ENCODE measurements at places on chromosomes 5 and 9.
A peak's percentile ranks its signal among the peaks of the same experiment; 100 is the strongest.

DNA sequence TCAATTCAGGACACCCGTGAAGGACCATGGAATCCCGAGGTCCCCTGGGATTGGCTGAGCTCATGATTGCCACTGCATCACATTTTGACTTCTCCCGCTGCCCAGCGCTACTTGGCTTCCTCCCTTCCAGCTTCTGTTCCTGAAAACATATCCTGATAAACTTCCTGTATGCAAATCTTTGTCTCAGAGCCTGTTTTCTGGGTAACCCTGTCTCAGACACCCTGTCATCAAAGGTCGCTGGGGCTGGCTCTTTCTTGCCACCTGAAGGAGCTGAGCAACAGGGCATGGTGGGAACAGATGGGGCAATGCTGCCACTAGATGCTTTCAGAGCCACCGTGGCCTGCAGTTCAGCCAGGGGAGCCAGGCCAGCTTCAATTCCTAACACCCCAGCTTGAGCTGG lies 154.3 kb upstream of the TBC1D2 start:
- no peak for DNase-seq

DNA sequence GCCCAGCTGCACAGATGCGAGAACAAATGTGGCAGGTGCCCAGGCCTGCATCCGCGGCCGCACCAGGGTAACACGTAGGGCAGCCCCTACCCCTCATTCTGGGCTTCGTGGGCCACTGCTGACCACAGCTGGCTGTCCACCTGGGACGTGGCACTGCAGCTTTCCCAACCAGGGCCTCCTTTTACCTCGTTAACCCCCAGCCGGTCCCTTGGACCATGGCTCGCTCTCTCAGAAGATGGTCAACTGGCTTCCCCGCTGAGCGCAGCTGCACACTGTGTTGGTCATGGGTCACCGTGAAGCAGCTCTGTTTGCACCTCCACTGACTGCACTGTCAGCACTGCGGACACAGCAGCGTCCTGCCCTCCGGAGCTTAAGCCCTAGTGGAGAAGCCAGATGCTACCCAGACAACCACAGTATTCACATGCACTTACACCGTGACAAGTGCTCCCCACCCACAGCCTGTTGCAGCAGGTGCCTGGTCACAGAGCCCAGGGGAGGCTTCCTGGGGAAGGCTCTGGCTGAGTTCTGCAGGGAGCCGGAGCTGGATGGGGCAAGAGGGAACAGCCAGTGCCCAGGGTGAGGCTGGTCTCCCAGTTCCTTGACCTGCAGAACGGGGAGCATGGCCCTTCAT lies 10.5 kb upstream of the PLEKHG4B start:
- DNase-seq, result no peak

- DNase-seq, result no peak
Measured at GRCh38 chr9:35598866-35599590, 6.0 kb upstream of the TESK1 start.

DNA sequence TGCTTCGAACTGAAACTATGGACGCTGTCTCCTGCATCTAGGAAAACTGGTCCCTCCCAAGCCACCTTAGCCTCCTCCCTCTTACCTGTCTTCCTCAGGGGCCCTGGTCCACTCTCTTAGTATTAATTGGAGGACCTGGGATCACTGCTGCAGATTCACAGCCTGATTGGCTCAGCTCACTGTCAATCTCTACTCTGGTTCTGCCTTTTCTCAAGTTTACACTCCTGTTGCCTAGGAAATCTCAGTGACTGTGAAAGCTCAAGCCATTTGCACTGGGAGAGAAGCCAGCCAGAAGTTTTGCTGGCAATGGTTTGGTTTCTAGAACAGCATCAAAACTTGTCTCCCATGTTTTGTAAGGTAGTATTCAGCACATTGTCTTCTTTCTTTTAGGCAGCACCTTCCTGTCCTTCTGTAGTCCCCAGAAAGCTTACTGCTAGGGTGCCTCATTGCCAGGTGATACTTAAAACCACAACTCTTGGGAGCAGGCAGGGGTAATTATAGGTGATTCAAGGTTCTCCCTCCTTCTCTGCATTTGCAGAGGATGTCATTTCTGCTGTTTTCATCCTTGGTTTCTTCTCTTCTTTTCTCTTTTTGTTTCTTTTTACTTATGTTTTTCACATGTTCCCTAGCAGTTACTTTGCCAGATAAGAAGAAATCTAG lies at the start of gene CAPSL:
CAPSL (minus strand) TSS at position 55 of the 660 bp plus-strand sequence. CDS start 17,502 bp downstream, outside the sequence.
- DNase-seq, result no peak

GRCh38 chr5:78727786-78728761 lies 79.5 kb upstream of the LHFPL2 start:
- no peak for DNase-seq

DNA sequence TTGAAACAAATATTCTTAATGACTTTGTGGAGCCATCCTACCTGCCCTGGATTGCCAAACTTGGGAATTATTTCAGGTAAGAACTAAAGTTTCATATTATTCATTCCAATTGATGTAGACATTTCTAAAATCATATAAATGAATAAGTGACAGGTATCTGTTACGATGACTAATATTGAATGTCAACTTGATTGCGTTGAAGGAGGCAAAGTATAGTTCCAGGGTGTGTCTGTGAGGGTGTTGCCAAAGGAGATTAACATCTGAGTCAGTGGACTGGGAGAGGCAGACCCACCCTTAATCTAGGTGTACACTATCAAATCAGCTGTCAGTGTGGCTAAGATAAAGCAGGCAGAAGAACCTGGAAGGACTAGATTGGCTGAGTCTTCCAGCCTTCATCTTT lies 1688.4 kb upstream of the CDH9 start:
- DNase-seq, result no peak

GRCh38 chr9:110797611-110798010 lies 129.0 kb downstream of the MUSK start:
- no peak for DNase-seq

DNA sequence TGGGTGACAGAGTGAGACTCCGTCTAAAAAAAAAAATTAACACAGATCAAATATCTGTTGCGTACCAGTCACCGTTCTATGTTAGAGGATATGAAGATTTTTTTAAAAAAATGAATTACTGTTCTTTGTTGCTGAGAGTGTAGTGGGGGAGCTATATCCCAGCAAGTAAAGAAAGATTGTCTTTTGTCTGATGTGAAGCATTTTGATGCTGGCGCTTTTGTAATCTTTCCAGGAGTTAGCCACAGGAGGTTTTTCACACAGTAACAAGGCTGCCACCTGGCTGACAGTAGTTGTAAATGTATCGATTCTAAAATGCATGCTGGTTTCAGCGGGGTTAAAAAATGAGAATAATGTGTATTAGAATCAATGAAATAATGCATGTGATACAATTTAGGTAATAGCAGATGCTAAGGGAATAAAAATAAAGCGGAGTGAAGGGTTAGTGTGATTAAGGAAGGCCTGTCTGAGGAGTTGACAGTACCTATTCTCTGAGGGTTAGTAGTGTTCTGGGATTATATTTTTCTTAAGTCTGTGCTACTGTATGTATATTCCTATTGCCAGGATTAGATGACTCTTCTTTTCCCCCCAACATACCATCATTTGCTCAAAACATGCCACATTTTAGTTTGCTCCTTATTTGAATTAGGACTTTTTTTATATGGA lies 3.4 kb downstream of the LMNB1 start:
- peak; percentile 74 for DNase-seq

- no peak for DNase-seq
Measured at GRCh38 chr5:73687357-73687756, 61.4 kb downstream of the ARHGEF28 start.

DNA sequence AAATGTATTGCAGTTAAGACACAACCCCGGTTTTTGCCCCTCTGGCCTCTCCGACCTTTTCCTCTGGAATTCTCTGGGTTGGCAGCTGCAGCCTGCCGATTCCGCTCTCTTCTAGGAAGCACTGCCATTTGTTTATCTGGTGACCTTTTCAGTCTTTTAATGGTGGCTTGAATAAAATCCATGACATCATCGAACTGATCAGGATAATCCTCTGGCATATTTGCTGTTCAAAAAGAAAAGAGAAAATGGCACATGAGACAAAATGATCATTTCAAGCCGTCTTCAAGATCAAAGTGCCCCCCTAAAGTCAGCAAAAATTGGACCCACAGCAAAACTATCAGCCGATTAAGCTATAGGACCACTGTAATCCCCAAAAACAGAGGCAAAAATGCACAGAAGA lies 23.9 kb downstream of the GDNF start:
- no peak for DNase-seq

All from activated CD4-positive, alpha-beta T cell treated with anti-CD3 and anti-CD28 coated beads, Interleukin-2, amount 10 ng/mL, durations not matched to agents 7 days and 5 days (primary cell).